Erythroblast (primary cell): ENCODE measurements at places on chromosomes 1 and 21.
A peak's percentile ranks its signal among the peaks of the same experiment; 100 is the strongest.

- DNase-seq: no peak
Measured at GRCh38 chr1:56929492-56929891, 36.3 kb downstream of the C8B start.

DNA sequence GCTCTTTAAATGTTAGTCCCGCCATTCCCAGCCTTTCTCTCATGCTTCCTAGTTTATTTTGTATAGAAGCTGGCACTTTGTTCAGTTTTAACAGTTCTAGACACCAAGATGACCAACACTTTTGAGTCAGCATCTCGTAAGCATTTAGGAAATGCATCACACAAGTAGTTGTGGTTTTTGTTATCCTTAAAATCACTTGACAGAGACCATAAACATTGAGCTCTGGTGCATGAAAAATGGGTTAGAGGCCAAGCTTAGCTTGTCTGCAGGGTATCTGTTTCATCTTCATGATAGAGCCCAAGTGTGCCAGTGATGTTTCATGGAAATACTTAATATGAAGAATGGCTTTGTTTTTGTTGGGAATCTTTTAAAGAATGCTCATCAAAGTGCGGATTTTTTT lies 159.7 kb downstream of the DISP1 start:
- DNase-seq: no peak

DNA sequence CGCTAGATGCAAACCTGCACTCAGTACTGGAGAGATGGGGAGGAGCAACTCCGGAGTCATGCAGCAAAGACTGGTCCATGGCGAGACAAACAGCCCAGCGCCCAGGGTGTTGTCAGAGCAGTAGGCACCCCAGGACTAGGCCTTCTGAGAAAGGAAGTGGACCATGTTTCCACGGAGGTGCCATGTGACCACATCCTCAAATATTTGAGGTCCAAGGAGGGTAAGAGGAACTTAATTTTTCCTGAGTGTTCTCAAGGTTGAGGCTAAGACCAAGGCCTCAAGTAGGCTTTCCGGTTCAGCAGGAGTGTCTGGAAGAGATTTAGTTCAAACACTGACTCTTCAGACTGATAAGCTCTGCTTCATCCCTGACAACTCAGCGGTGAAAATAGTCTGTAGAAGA lies 186.2 kb downstream of the RHOU start:
- DNase-seq: no peak

DNA sequence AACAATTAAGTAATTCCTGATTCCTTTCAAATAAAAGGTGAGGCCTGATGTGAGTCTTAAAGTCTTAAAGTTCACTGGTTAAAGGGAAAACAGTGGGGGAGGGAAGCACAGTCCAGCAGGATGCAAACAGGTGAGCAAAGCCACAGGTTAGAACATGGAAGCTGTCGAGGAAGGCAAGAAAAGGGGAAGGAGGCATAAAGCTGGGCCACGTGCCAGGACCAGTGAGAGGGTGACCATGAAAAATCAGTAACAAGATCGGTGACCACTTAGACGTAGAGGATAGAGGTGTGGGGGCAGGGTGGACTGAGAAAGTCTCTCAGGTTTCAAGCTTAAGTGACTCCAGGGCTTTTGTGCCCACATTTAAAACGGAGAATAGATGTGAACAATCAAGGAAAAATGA lies 231.3 kb downstream of the SETD4 start:
- DNase-seq: no peak

DNA sequence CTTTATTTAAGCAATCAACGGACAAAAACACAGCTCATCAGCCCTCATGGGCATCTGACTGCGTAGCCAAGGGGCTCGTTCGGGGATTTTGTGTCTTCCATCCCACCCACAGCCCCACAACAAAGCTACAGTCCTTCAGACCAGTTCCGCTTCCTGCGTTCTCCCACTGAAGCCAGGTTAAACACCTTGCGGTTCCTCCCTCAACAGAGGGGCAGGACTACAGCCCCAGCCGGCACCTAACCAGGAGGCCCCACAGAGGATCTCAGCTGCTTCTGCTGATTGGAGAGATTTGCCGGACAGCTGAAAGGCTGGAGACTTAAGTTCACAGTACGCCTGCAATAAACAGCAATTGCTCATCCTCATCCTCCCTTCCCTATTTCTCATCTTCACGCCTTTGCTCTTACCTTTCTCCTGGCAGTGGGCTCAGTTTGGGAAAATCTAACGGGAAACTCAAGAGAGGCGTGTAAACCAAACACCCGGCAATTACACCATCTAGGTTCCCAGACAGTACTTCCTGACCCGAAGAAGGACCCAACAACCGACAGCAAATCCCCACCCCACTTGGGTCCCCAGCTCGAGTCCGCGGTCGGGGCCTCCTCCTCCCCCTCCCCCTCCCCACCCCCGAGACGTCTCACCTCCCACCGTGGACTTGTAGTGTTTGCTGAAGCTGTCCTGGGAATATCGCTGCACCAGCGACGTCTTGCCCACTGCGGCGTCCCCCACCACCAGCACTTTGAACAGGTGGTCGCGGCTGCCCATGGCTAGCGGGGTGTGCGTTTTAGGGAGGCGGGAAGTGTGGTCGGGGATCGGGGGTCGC lies 876 bp downstream of the RAB29 start:
- peak; percentile 21 for DNase-seq

- DNase-seq: no peak
Measured at GRCh38 chr1:69707103-69707502, 139.4 kb downstream of the LRRC7 start.

- peak; percentile 78 for DNase-seq
Measured at GRCh38 chr1:54396261-54396933, 9.8 kb downstream of the SSBP3 start.

DNA sequence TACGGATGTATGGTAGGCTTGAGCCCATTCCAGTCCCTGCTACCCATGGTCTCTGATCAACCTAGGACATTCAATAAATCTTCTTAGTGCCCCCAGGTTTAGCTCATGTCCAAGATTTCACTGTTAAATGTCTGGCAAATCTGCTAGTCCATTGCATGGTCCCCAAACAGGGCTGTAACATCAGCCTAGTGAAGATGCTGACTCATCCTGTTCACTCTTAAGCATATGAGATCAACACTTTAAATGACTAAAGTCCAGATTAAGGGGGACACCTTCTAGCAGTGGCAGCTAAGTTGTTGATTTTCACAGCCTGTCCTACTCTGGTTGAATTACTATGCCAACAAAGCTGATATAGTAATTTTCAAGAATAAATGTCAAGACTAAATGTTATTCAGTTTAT lies 46.5 kb upstream of the NUF2 start:
- DNase-seq: peak; percentile 70

DNA sequence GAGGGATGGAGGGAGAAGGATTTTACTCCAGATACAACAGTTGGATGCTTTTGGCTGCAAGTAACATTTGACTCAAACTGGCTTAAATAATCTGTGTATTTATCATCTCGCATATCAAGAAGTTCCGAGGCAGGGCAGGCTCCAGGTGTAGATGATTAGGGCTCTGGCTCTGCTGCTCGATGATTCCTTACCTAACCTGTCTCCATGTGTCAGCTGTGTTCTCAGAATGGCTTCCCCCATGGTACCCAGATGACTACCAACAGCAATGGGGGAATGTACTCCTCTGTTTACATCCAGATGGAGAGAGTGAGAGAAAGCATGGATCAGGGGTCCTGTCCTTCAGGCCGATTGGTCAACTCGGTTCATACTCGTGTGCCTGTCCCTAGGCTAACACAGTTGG lies 90.4 kb upstream of the AKT3 start:
- no peak for DNase-seq

DNA sequence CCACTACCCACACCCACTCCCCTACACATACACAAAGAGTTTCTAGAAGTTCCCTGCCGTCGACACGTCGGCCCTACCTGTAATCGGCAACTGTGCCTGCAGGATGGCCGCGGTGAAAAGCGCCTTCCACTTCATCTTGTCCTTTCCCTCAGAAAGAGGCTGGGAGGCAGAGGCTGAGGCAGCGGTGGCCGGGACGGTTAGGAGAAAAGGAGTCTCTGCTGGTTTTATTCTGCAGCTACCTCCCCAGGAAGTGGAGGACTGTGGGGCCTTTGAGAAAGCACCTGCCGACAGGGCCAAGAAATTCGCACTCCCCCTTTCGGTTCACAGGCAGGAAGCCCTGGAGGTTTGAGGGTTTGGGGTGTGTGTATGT lies at the start of gene CD247:
TSS of gene CD247 (minus strand) at position 199 of the 370 bp plus-strand sequence. CDS start at position 135, 64 bp downstream.
- no peak for DNase-seq

GRCh38 chr21:42013376-42013775 lies 3.2 kb upstream of the ZBTB21 start:
- no peak for DNase-seq

GRCh38 chr1:145716641-145717345 lies 2.5 kb upstream of the CD160 start:
- no peak for DNase-seq

GRCh38 chr1:195005338-195005737 lies 1602.9 kb downstream of the KCNT2 start:
- DNase-seq: no peak

- DNase-seq: no peak
Measured at GRCh38 chr1:205980237-205980870, 22.8 kb downstream of the RAB7B start.

DNA sequence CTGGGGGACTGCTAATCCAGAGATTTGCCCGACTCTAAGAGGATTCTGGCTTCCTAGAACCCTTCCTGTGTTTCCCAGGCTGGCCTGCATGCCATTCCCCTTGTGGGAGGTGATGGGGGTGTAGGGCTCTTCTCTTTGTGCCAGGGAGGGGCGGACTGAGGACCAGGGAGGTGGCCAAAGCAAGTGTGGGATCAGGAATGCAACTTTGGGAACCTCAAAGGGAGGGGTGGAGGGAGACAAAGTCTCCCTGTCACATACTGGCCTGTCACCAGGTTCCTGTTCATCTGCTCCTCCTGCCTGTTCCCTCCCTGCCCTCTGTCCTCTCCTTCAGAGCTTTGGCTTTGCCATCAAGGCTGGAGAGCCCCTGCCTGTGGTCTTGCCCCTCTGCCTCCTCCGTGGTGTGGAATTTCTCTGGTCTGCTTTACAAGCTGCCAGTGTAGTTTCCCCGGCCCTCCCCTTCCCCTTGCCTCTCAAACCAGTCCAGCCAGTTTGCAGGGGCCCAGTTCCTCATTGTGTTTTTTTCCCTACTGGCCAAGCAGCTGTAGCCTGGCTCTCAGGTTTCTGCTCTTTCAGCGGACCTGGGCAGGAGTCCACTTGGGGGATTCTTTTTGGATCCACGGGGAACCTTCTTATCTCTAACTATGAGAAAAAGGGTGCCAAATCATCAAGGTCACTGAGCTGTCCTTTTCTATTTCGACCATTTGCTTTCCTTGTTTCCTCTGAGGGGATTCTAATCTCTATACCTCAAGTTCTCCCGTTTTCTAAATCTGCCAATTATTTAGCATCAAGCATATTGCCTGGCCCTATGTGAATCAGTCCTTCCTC lies 1.8 kb downstream of the CGN start:
- no peak for DNase-seq

GRCh38 chr1:43881415-43881814 lies 52.2 kb upstream of the ARTN start:
- no peak for DNase-seq

- no peak for DNase-seq
Measured at GRCh38 chr1:15214527-15214926, 32.5 kb upstream of the FHAD1 start.

DNA sequence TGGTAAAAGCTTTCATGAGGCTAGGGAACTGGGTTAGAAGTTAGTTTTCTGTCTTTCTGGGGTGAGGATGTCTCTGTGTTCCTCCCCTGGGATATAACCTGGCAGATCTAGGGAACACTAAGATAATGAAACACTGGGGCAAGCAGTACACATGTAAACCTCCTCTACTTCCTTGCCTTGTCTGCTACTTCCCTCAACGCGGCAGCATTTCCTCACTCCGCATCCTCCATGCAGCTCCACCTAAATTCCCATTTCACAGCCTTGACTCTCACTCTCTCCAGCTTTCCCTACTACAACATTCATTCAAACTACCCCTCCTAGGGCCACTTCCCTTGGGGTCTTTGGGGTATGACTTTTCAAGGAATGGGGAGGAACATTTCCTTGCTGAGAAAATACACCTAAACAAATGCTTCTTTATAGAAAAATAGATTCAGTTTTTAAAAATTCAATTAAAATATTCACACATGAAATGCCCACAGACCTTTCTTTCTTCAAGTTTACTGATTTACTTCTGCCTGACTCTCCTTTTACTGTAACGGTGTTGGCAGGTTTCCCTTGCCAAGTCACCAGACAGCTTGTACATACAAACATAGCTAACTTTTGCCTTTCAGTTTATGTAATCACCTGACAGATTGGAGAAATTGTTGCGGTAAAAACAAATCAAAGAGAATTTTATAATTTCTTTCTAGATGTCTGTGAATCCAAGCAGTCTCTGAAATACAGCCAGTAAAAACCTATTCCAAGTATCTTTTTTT lies 90.1 kb downstream of the TNFSF18 start:
- DNase-seq: no peak

GRCh38 chr1:24759492-24759891 lies 14.2 kb downstream of the CLIC4 start:
- DNase-seq: no peak

DNA sequence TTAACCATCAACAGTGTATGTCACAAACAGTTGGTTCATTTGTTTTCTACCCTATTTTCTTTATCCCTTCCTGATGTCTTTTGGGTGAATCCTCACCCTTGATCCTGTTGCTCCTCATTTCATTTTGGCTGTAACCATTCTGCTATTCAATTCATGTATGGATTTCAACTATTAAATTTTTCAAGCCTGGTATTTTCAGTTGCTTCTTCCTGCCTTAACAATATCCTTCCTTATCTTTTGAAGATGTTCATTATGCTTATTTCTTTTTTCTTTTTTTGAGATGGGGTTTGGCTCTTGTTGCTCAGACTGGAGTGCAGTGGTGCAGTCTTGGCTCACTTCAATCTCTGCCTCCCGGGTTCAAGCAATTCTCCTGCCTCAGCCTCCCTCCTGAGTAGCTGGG lies 2.8 kb upstream of the RNU5D-1 start:
- no peak for DNase-seq

GRCh38 chr1:43396059-43396458 lies 6.4 kb downstream of the SZT2 start:
- DNase-seq: no peak

- no peak for DNase-seq
Measured at GRCh38 chr21:28938726-28939125, 54.0 kb downstream of the LTN1 start.

DNA sequence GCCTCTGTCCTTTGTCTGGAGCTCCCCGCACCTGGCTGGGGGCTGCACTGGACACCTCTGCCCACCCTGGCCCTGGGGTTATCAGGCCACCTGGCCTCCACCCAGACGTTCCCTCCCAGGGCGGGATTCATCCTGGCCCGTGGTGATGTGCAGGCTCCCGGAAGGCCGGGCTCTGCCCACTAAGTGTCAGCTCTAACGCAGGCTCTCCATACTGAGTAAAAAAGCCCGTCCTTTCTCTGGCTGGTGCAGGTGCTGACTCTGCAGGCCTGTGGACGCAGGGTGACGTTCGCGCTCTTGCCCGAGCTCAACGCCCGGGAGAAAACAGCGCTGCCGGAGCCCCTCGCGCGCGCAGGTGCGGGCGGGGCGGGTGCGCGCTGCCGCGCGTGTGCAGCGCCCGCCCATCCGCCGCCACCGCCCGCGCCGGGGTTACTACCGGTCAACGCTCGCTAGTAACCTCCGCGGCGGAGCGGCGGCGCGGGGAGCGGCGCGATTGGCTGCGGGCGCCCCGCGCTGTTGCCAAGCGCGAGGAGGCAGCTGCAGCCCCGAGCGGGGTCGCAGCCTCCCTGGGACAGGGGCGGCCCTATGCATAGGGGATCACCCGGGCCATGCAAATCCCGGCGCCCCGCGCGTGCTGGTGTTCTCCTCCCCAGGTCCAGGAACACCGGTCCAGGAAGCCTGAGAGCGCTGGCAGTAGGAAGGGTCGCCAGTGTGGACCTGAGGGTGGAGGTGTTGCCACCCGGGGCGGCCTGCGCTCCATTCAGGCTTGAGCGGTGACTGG lies 15.7 kb downstream of the ABCG1 start:
- DNase-seq: peak; percentile 92
